RWPE1 (cell line): ENCODE measurements at places on chromosomes 3 and 15.
A peak's percentile ranks its signal among the peaks of the same experiment; 100 is the strongest.

- DNase-seq: no peak
Measured at GRCh38 chr3:111392894-111393398, 149.1 kb upstream of the CD96 start.

DNA sequence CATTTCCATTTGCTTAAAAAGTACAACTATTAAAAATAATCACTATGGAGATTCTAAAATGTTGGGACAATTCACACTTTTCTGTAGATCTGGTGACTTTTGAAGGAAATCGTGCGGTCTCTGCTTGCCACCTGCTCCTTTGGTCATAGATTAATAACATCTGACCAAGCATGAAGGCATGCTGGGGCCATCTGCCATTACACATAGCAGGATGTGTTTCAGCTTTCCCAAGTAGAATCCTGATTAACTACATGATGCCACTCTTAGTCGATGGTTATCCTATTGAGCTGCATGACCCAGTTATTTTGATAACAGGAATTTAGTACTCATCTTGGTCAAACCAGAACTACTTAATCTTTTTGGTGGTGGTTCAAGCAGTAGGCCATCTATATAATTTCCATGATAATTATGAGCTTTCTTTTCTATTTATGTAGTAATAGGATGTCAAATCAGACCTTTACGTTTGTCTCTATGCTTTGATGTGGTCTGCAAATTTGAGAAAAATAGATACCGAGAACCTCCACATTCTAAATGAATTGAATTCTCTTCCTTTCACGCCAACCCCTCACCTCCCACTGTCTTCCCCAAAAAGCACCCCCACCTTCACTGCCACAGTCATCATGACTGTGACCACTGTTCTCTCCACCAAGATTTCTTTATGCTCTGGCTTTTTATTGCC, 158.1 kb downstream of the DIPK2A start:
- no peak for DNase-seq

DNA sequence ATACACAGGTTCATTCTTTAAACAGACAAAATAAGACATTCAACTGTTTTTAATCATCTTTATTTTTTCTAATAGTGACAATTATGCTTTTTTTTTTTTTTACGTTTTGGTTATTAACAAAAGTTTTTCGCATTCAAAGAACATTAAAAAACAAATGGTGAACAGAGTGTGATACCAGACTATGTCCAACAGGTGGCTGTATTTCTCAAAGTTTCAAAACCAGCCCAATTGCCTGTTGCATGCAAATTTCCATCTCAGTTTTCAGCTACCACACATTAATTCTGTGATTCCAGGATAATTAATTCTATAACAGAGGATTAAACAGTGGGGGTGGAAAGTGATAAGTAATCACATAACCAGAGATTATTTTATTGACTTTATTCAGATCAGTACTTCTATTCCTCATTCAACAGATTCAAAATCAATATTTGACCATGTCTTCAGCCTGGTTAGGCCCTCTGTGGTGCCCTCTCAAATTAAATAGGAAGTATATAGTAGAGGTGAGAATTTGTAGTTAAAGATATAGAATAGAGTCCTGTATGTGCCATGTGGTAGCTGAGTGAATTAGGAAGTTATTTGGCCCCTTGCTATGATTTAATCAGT, 122.2 kb upstream of the DCBLD2 start:
- peak; percentile 51 for DNase-seq

- no peak for DNase-seq
Measured at GRCh38 chr3:155302481-155302880, 9.0 kb upstream of the STRIT1 start.

GRCh38 chr15:71892335-71892734, 82.0 kb downstream of the NR2E3 start:
- DNase-seq: no peak

- no peak for DNase-seq
Measured at GRCh38 chr3:119647843-119648575, 12.4 kb downstream of the POPDC2 start.
